ENCODE measurements at places on chromosomes 13 and 19. TPM values are rescaled to one million over a fixed set of nuclear protein-coding genes. Genes with fewer than 3 reads are reported as not detected.

Gene KLK11
- not detected for total RNA-seq

Gene LILRB3
- total RNA-seq = not detected

Gene ZNF813
- total RNA-seq = 4.6 TPM

Gene C13orf46
- 0.16 TPM for total RNA-seq

Gene NCAN
- total RNA-seq = not detected

Gene TTYH1
- not detected for total RNA-seq

Gene MBD3L2
- not detected for total RNA-seq

Gene CEACAM19
- 3.7 TPM for total RNA-seq

Gene ADGRE1
- total RNA-seq = not detected

Gene LAIR1
- total RNA-seq = not detected

Gene ATP1A3
- under 0.01 TPM for total RNA-seq

Gene ICAM5
- 0.16 TPM for total RNA-seq

Gene DPF1
- total RNA-seq = 0.31 TPM

Gene IQCN
- 0.31 TPM for total RNA-seq

Gene SH2D3A
- 0.32 TPM for total RNA-seq

Gene SIAH3
- total RNA-seq = not detected

Gene ARHGAP33
- 4.0 TPM for total RNA-seq

Gene C19orf33
- 34.5 TPM for total RNA-seq

Gene ZNF563
- total RNA-seq = 2.7 TPM
